ENCODE measurements at places on chromosomes 4 and X.

GRCh38 chr4:147580396-147580795 lies 36.8 kb upstream of the TMEM184C start:
- peak; percentile 47 for DNase-seq

- DNase-seq: no peak
Measured at GRCh38 chr4:176963121-176963520, 170.4 kb upstream of the VEGFC start.

DNA sequence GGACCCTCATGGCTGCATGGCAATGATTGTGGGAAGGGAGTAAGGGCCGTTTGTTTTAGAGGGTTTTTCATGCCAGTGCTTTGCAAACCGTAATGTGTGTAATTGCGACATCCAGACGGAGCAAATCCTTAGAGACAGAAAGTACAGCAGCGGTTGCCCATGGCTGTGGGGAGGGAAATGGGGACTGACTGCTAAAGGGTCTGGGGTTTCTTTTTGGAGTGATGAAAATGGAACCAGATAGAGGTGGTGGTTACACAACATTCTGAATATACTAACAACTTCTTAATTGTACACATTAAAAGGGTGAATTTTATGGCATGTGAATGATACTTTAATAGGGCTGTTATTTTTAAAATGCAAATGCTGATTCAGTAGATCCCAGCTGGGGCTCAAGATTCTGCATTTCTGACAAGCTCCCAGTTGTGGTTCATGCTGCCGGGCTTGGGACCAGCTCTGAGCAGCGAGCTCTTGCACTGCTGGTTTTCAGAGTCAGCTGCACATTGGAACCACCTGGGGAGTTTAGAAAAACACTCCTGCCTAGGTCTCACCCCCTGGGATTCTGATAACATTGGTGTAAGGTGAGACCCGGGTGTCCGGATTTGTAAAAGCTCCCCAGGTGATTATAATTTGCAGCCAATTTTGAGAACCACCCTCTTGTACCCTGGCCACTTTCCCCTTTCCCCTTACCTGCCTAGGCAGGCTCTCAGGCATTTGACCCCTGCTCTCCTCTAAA lies 47.7 kb downstream of the PRPS1 start:
- peak; percentile 89 for DNase-seq

DNA sequence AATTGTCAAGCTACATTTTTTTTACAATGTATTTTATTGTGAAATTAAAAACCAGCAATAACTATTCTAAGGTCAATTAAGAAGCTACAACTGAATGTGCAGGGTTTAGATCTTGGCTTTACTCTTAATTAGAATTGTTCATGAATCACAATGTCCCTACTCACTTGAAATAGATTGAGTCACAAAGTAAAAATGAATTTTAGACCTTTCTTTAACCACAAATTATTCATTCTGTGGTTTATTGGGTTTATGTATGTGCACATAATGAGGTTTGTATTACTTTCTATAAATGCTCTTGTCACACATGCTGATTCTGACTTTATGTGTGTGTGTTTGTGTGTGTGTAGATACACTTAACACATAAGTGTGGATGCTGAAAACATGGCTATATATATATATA lies 647.0 kb upstream of the AADAT start:
- DNase-seq: no peak

DNA sequence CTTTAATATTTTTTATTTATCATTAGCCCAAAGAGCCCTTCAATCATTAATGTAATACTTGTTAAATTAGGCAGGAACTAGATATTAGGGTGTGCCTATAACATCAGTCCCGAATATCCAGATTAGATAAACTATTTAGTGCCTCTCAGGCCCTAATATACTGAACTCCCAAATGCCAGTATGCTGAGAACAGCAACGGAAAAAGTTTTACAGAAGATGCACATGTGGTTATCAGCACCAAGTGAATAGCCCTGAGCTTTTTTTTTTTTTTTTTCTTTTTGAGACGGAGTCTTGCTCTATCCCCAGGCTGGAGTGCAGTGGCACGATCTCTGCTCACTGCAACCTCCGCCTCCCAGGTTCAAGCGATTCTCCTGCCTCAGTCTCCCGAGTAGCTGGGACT lies 13.0 kb upstream of the ELF2 start:
- DNase-seq: no peak

- DNase-seq: no peak
Measured at GRCh38 chr4:165631208-165631894, 241.7 kb upstream of the TLL1 start.

- DNase-seq: no peak
Measured at GRCh38 chr4:99585516-99585915, 10.9 kb downstream of the MTTP start.

DNA sequence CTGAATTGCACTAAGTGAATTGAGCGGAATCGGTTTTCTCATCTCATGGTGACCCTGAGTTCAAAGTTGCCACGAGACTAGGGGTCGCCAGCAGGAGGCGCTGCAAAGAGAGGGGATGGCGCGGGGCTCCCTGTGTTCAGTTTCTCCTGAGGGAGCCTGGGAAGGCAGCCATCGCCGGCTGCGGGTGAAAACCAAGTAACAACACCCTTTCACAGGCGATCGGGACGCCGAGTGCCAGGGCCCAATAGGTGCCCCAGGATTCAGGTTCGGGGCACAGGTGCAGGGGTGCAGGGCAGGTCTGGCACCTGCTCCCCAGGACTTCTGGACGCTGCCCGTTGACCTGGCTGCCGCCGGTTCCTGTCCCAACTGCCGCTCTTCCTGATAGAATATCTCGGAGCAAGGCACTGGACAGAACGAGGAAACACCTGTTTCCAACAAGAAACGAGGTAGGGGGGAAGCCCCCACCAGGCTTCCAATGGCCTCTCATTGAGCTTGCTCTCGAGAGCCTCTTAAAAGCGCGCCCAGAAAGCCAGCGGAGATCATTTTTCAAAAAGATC lies 1.1 kb upstream of the FGF16 start:
- DNase-seq: no peak

- DNase-seq: peak; percentile 51
Measured at GRCh38 chrX:132631579-132632232, 142.9 kb upstream of the MBNL3 start.

GRCh38 chrX:31805781-31806180 lies 733.9 kb upstream of the FTHL17 start:
- no peak for DNase-seq

- no peak for DNase-seq
Measured at GRCh38 chr4:185275501-185275900, 66.1 kb downstream of the SNX25 start.

GRCh38 chr4:105155426-105155825 lies 8.8 kb downstream of the TET2 start:
- DNase-seq: no peak

DNA sequence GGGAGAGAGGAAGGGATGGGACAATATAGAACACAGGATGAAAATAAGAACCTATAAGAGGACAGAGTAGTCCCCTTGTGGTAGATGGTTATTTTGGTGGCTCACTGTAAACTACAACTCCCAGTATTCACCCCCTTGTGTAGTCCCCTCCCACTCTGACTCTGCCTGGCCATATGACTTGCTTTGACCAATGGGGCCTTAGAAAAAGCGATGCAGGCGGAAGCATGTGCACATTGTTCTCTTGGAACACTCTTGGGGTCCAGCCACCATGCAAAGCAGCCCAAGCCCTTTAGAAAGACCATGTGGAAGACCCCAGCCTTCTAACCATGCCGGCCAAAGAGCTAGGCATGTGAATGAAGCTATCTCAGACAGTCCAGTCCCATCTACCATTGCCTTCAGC lies 415.0 kb downstream of the BCOR start:
- no peak for DNase-seq

DNA sequence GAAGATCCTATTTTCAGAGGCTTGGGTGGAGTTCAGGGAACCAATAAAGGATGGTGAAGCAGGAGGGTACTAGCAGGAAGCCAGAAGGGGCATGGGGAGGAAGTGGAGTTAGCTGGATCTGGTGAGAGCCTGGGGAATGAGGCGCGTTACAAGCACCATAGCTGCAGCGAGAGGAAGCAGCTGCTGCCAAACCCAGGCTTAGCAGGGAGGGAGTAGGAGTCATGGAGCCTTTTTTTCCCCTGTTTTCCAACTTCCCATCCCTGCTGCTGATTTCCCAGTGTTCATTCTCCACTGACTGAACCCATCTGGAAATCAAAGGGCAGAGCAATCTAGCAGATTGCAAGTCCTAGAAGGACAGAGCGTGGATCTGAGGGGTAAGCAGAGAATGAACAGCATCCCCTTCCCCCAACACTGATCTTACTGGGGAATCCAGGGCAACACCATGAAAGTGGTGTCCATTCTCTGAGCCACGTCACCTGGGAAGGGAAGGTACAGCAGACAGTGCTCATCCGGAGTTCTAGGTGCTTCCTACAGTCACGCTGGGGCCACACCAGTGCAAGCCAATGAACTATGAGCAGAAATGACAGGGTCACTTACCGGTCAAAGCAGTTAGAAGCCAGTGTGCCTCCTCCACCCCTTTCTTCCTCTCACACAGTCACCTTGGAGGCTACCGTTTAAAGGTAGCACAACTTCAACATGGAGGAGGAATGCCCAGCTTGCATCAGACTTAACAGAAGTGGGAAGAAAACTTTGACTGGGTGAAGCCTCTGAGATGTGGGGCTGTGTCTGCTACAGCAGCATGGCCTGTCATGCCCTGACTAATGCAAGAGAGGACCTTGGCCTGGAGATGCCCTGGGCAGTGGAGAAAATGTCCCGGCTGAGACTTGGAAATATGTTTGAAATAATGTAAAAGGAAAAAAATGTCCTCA lies 36.7 kb downstream of the SMIM20 start:
- no peak for DNase-seq

- no peak for DNase-seq
Measured at GRCh38 chrX:136656361-136656964, 8.5 kb downstream of the CD40LG start.

DNA sequence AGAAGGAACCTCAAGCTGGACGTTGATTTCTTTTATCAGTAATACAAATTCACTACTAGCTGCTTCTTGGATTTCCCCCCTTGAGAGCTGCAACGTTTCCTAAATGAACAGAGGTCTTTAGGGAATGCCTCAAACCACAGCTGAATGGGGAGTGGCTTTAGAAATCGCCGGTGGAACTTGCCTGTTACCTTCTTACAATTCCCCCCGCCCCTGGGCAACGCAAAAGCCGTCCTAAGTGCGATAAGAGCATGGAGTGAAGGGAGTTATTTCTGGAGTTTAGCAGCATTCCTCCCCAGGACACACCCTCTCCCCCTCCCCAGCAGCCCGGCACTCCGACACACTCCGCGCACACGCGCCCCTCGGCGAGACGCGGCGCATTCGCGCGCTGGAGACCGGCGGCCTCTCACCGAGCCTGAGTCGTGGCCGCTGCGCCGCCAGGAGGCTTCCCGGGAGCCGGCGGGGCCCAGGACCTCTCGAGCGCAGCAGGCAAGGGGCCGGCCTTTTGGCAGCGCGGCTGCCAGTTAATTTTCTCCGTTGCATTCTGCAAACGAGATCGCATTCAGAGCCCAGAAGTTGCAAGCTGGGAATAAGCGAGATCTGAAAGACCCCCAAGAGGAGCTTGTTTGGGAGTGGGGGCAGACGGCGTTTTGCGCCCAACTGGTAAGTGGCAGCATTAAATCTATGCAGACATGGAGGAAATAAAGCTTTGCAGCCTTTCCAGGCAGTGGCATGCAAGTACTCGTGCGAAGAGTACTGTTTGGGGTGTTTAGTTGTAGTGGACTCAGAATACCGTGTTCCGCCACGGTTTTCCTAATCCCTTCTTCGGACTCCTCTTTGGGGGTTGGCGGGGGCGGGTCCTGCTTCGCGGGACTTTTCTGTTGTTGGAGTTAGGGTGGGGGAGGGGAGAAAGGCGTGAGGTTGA lies 134.7 kb downstream of the PALLD start:
- DNase-seq: peak; percentile 80

GRCh38 chr4:133711817-133712216 lies 489.8 kb downstream of the PABPC4L start:
- DNase-seq: peak; percentile 1

GRCh38 chr4:52984462-52984881 lies 122.4 kb downstream of the RASL11B start:
- DNase-seq: peak; percentile 56

DNA sequence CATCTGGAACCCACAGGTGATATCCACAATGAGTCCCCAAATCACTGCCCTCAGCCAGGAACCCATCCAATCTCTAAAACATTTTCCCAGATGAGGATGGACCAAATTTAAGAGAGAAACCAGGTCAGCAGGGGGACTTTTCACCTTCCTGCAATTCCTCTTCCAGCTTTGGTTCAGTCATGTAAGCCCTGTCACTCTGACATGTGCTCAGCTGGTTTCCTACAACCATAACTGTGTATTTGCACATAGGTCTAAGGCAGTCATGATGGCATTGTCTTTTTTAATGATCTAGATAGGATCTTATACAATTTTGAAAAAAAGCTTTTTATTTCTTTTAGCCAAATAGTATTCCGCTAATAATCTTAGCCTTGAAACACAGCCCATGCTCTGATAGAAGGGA lies 6.5 kb downstream of the CXXC4 start:
- DNase-seq: no peak

DNA sequence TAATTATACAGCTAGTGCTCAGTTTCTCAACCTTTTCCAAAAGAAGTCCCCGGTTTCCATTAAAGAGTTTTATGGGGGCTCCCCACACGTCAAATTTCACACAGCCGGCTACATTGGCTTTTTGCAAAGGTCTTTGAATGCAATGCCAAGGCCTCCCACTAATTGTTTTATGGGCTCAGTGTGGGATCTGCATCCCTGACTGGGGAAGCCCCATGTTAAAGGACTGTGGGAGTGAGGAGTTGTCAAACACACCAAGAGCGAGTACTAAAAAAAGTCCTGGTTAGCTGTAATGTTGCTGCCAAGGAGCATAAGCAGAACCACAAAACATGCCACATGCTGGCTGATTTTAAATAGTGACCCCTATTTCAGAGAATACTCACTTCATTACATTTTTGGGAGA lies 162.6 kb downstream of the BMPR1B start:
- no peak for DNase-seq

DNA sequence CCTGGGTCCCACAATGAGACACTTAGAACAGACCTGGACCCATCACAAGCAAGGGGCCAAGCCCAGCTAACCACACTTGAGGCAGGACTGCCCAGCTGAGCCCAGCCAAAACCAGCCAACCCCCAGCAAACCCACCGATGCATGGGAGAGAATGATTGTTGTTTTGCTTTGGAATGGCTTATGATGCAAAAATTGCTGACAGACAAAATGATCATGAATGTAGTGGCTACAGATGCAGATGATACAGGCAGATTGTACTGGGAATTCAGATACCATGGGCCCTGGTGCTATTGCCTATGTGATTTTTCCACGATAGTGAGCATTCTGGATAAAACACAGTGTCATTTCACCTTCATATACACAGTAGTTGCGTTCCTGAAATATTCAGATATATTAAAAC lies 9.0 kb upstream of the ZCCHC4 start:
- no peak for DNase-seq

- no peak for DNase-seq
Measured at GRCh38 chrX:121407627-121408026, 360.2 kb downstream of the GLUD2 start.

GRCh38 chr4:92328095-92328494 lies 24.3 kb downstream of the GRID2 start:
- no peak for DNase-seq

DNA sequence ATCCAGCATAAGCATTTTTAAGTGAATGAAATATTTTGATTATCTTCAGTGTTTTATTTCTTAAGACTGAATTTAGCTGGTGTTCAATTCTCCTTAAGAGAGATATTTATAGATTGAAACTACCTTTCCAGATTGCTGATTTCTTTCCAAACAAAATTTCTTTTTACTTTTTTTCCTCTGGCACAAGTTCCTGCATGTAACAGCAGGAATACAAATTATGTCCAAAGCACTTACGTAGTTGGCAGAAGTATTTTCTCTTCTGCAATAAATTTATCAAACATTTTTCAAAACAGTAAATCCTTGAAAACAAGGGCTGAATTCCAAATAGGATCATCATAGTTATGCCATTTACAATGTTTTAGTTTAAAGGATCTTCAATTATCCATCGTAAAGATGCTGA lies 412.6 kb downstream of the IQCM start:
- DNase-seq: no peak

All from mesenchymal stem cell (in vitro differentiated cells and primary cell).